ENCODE measurements at places on chromosomes 4 and X. TPM values are rescaled to one million over a fixed set of nuclear protein-coding genes. Genes with fewer than 3 reads are reported as not detected.

The CLNK gene
- total RNA-seq, result not detected

The BRS3 gene
- total RNA-seq, result not detected

The F9 gene
- total RNA-seq, result 13.0 TPM

The POF1B gene
- 33.4 TPM for total RNA-seq

The MRFAP1L1 gene
- total RNA-seq, result 84.9 TPM

The HPGD gene
- 129 TPM for total RNA-seq

The SCARB2 gene
- 246 TPM for total RNA-seq

The CSAG1 gene
- total RNA-seq, result not detected

The XG gene
- 0.53 TPM for total RNA-seq

The XAGE3 gene
- total RNA-seq, result not detected

The TMPRSS11B gene
- total RNA-seq, result not detected

The IL13RA1 gene
- 40.9 TPM for total RNA-seq

The ZNF185 gene
- total RNA-seq, result 10.6 TPM

The PDGFRA gene
- total RNA-seq, result 117 TPM

The MAGIX gene
- total RNA-seq, result 5.0 TPM

The HTN1 gene
- not detected for total RNA-seq

The POU3F4 gene
- total RNA-seq, result 0.03 TPM

The DKC1 gene
- 27.8 TPM for total RNA-seq

The CD40LG gene
- not detected for total RNA-seq

The GPR143 gene
- total RNA-seq, result 3.2 TPM

The AKAP14 gene
- total RNA-seq, result not detected

The PRRG1 gene
- total RNA-seq, result 27.5 TPM

The VSIG1 gene
- 22.5 TPM for total RNA-seq

The IGSF1 gene
- total RNA-seq, result 16.7 TPM

The SORCS2 gene
- 1.6 TPM for total RNA-seq

The COPS4 gene
- total RNA-seq, result 56.7 TPM

The SPARCL1 gene
- total RNA-seq, result 45.4 TPM

The PGRMC1 gene
- 283 TPM for total RNA-seq

The MAGEB16 gene
- total RNA-seq, result not detected

The RS1 gene
- not detected for total RNA-seq

The PLS3 gene
- 315 TPM for total RNA-seq

The MSN gene
- 73.0 TPM for total RNA-seq

The CCSER1 gene
- 21.8 TPM for total RNA-seq

The ZAR1 gene
- not detected for total RNA-seq

The RASGEF1B gene
- 53.4 TPM for total RNA-seq

The NUDT10 gene
- total RNA-seq, result 5.3 TPM

The AMTN gene
- not detected for total RNA-seq

The MID1 gene
- 23.0 TPM for total RNA-seq

The TAF7L gene
- total RNA-seq, result not detected

The REPS2 gene
- total RNA-seq, result 5.0 TPM

The SASH3 gene
- 0.67 TPM for total RNA-seq

All from hepatocyte (in vitro differentiated cells).